ENCODE measurements at places on chromosomes 2 and 18. TPM values are rescaled to one million over a fixed set of nuclear protein-coding genes. Genes with fewer than 3 reads are reported as not detected.

The GATA6 gene
- 2.8 TPM for total RNA-seq

The IL36B gene
- total RNA-seq, result not detected

The DNAH7 gene
- 1.5 TPM for total RNA-seq

The SEPTIN2 gene
- total RNA-seq, result 391 TPM

The POTEC gene
- total RNA-seq, result not detected

The PARD3B gene
- total RNA-seq, result 32.8 TPM

The SCYGR4 gene
- not detected for total RNA-seq

Data from subcutaneous adipose tissue (tissue), 4 donors.